ENCODE measurements at places on chromosomes 2 and 18. TPM values are rescaled to one million over a fixed set of nuclear protein-coding genes. Genes with fewer than 3 reads are reported as not detected.

The STPG4 gene
- total RNA-seq: 0.83 TPM

The CROCC2 gene
- not detected for total RNA-seq

The WDR12 gene
- total RNA-seq: 146 TPM

The DCC gene
- total RNA-seq: not detected

The DPYSL5 gene
- total RNA-seq: not detected

DNA sequence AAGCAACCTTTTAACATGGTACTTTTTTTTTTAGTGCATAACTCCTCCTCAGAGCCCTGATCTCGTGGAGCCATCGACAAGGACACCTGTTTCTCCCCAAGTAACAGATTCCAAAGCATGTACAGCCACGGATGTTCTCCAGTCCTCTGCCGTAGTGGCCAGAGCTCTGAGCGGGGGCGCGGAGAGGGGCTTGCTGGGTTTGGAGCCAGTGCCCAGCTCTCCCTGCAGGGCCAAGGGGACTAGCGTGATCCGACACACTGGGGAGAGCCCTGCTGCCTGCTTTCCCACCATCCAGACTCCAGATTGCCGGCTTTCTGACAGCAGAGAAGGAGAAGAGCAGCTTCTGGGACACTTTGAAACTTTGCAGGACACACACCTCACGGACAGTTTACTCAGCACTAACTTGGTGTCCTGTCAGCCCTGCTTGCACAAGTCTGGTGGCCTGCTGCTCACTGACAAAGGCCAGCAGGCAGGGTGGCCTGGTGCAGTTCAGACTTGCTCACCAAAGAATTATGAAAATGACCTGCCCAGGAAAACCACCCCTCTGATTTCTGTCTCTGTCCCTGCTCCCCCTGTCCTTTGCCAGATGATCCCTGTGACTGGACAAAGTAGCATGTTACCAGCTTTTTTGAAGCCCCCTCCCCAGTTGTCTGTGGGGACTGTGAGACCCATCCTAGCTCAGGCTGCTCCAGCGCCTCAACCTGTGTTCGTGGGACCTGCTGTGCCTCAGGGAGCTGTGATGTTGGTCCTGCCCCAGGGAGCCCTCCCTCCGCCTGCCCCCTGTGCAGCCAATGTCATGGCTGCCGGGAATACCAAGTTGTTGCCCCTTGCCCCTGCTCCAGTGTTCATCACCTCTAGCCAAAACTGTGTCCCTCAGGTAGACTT is 4.5 kb downstream of the KLF11 start:
- DNase-seq: no peak
- H3K4me1 ChIP-seq: peaks cover 4% of the 10 kb centered on the region
- no peaks in the 10 kb centered on the region for H3K27me3 ChIP-seq
- H3K36me3 ChIP-seq: peaks cover 36% of the 10 kb centered on the region
- H3K4me3 ChIP-seq: no peak overlapping the region
- H3K27ac ChIP-seq: no peak overlapping the region

DNA sequence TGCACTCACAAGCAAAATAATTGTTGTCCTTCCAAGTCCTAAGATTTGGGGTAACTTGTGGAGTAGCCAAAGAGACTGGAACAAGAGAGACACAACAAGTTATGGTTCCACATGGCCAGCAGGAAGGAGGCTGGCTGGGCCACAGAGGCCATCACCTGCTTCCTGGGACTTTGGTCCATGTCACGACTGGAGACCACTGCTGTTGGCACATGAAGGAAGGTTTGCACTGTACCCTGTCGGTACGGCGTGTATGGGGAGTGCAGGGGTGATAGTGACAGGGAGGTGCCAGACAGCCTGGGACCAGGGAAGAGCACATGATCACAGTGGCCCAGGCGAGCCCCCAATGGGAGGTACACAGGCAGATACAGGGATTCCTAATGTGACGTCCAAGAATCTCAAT is 15.5 kb downstream of the SLC66A2 start:
- peaks cover 6% of the 10 kb centered on the region for H3K4me1 ChIP-seq
- DNase-seq: no peak
- peak overlapping the region; percentile 71 for H3K27ac ChIP-seq
- peaks cover 28% of the 10 kb centered on the region for H3K36me3 ChIP-seq
- no peaks in the 10 kb centered on the region for H3K27me3 ChIP-seq
- no peak overlapping the region for H3K4me3 ChIP-seq
